ENCODE measurements at places on chromosomes 6 and 20.

DNA sequence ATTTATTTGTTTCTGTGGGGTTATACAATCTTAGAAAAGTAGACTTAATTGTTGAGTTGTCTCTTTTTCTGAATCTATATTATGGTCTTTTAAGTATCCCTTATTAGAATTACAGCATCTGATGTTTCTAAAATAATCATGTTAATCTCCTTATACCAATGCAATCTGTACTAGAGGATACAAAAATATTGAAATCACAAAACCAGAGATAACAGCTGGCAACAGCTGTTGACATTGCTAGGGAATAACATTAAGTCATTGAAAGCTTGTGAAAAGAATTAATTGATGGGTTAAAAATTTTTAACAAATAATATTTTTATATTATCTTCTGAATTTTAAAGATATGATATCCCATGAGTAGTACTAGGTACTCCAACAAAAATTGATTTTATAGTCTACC lies 162.6 kb downstream of the COL19A1 start:
- DNase-seq: no peak

DNA sequence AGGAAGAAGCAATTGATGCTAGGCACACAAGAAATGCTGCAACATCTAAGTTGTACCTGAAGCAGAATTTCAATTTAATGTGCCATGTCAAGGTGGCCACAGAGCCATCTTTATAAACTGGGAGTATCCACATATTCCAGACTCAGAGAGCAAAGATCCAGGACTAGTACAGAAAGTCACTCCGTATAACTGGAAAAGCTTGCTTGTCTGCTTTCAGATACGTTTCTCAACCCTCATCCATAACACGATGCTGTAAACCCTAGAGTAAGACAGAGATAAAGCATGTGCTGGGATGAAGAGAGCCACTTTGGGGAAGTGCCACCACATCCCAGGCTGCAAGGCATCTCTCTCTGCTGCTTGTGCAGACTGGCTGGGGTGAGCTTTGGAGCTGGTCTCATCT lies 134.7 kb downstream of the PACRG start:
- no peak for DNase-seq

- no peak for DNase-seq
These were observed 52.2 kb downstream of the MARCKS start for GRCh38 chr6:113909224-113909856.

DNA sequence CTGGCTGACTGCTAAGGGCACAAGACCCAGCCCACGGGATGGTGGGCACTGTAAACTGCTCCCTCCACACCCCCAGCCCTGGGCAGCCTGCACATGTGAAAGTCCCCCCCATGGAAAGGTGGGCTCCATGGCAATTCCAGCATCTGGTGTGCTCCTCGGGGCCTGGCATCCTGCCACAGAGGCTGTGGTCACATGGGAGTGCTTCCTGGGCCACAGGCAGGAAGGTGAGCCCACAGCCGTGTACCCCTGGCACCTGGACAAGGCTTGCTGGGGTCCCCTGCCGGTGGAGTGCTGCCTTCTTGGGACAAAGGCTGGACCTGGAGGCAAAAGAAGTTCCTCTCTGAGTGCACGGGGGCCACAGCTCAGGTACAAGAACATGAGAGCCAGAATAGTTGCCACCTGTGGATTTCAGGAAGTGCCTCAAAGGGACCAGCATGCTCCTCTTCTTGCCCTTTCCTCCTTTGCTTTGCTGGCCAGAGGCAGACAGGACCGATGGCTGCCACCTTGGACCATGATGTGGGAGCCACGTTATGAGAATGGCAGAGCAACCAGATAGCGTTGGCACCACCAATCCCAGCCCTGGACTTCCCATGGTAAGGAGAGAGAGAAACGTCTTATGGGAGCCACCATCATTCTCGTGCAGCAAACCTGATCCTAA lies 120.2 kb upstream of the MLN start:
- no peak for DNase-seq

GRCh38 chr6:27863962-27864905 lies 48.0 kb downstream of the OR2B2 start:
- no peak for DNase-seq

DNA sequence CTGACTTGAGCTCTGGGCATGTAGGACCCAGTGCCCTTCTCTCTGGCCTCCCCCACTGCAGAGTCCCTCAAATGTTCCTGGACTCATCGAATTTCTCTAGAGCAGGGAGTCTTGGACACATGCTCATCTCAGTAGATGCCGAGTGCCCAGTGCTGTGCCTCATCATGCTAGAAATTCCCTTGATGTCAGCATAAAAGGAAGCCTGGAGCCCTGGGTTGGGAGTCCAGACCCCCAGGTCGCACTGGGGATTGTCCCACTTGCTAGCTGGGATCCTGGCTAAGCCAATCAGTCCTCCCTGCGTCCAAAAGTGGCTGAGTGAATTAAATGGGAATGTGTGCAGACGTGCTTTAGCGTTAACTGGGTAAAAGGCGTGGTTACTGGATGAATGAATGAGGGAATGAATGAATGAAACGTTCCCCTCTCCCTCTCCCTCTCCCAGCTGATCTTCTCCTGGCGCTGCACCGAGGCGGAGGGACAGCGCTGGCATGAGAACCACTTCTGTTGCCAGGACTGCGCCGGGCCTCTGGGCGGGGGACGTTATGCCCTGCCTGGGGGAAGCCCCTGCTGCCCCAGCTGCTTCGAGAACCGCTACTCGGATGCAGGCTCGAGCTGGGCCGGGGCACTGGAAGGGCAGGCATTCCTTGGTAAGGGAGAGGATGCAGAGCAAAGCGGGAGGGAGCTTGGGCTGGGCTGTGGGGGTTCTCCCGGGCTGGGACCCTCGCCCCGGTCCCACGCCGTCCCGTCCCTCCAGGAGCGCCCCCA lies 1.6 kb upstream of the TOMM6 start:
- DNase-seq: no peak

- no peak for DNase-seq
These were observed 333.6 kb downstream of the BTBD9 start for GRCh38 chr6:38305995-38306681.

DNA sequence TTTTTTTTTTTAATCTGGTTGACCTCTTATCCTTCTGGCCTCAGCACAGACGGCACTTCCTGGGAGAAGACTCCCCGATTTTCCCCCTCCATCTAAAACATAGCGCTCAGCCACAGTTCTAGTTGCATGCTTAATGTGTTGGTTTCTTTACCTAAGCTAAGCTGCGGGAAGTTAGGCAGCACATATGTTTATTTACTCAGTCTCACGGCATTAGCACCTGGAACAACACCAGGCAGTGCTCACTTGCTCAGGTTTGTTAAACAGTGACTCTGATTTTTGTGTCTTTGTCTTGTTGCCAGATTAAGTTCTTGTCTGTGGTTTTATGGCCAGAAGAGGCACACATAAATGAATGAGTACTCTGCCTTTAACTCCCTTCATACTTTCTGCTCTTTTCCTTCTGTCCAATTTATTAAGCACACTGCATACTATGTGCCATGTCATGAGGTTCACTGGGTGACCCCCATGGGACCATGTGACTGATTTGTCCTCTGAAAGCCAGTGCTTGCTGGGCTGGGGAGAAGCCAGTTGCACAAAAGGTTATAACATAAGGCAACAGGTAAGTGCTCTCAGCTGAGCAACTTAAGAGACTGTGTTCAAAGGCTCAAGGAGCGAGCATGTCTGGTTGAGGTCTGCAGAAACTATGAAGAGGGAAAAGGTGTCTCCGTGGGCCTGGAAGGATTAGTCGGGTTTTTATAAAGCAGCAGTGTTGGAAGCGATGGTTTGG lies 93.6 kb downstream of the RPP40 start:
- DNase-seq: no peak

- no peak for DNase-seq
These were observed 230.2 kb upstream of the RIMS1 start for GRCh38 chr6:71656121-71656520.

- no peak for DNase-seq
These were observed 185.9 kb upstream of the SULF2 start for GRCh38 chr20:47971058-47971791.

- DNase-seq: no peak
These were observed 8.7 kb downstream of the ENPP3 start for GRCh38 chr6:131645846-131646245.

DNA sequence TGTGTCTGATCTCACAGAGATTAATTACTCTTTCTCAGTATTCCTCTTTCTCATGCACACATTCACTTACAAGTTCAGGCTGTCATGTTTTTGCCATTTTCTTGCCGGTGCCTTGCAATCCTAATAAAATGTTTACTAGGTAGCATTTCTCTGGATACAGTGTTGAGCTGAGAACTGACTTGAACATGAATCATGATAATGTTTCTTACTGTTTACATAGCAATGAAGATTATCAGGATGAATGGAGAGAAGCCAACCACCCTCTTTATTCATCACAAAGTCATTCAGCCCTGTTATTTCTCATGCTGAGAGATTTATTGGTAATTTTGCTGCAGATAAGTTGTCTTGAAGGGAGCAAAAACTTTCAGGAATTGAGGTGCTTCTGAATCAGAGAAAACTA lies 185.5 kb upstream of the ECI2 start:
- DNase-seq: no peak

GRCh38 chr20:24304291-24304690 lies 165.1 kb upstream of the SYNDIG1 start:
- DNase-seq: no peak

DNA sequence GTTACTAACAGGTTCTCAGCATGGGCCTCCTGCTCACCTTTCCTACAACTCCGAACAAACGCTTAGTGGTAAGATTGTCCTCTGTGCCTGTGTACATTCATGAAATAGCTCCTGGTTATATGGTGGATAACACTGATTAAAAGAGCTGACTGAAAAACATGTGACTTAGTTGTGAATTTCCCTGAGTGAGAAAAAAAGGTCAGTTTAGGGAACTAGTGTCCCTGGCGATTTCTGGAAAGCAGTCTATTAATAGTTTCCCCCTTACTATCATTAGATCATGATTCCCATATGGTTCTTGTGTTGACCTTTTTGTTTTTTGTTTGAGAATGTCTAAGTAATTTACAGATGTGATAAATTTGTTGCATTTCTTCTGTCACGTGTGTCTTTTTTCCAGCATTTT lies 15.6 kb downstream of the SNRPC start:
- no peak for DNase-seq

DNA sequence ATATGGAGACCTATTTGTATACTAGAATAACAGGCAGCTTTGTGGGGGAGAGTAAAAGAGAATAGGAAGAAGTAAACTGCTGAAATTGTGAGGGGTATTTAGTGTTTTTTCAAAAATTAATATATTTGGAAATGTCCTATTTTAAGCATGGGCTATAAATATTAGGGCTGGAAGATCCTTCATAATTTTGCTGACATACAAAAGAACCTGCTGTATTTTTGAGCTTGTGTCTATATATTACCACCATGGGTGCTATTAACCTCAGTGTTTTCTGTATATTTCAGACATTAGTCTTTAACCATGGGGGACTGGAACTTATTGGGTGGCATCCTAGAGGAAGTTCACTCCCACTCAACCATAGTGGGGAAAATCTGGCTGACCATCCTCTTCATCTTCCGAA lies at the start of gene GJA10:
TSS of gene GJA10 (plus strand) at position 301 of the 400 bp plus-strand sequence. CDS start at position 301, 0 bp downstream.
- DNase-seq: no peak

- peak; percentile 80 for DNase-seq
These were observed 278.4 kb downstream of the LRFN2 start for GRCh38 chr6:40308533-40309306.

DNA sequence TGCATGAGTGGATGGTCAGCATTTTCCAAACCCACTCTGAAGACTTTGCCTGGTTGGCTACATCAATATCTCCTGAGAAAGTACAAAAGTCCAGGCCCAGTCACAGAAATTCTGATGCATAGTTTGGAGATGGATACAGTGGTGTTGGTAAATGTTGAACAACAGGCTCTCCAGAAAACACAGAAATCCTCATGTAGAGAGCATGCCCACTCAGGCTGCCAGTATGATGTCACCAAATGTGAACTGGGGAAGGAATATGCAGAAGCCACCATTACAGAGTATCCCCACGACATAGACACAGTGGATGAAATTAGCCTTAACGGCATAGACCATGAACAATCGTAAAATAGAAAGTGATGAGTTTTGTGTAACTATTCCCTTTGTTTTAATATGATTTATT lies 97.1 kb upstream of the NXT1 start:
- DNase-seq: no peak

DNA sequence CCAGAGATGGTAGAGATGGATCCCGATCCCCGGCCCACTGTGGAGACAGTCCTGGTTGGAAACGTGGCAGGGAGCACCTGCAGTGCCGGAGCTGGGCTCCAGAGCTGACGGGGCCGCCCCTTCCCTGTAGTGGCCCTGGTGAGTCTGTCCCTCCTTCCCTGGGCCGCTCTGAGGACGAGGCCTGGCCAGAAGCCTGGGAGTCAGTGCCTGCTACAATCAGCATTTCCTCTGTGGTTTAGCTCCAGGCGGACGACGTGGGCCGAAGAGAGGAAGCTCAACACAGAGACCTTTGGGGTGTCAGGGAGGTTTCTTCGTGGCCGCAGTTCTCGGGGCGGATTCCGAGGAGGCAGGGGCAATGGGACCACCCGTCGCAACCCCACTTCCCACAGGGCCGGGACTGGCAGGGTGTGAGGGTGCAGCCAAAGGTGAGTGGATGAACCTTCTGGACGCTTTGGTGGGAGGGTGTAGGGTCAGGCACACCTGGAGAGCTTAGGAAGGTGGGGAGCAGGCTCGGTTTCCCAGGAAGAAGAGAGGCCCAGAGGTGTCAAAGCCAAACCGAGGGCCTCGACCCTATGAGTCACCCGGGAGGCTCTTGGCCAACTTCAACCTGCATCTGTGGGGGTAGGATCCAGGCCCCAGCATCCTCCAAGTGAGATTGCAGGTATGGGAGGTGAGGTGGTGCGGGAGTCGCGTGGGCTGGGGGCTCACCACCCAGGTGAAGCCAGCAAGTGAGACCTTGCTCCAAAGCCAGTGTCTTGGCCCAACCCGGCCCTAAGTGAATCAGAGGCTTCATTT lies 9.9 kb downstream of the PSMA7 start:
- no peak for DNase-seq

DNA sequence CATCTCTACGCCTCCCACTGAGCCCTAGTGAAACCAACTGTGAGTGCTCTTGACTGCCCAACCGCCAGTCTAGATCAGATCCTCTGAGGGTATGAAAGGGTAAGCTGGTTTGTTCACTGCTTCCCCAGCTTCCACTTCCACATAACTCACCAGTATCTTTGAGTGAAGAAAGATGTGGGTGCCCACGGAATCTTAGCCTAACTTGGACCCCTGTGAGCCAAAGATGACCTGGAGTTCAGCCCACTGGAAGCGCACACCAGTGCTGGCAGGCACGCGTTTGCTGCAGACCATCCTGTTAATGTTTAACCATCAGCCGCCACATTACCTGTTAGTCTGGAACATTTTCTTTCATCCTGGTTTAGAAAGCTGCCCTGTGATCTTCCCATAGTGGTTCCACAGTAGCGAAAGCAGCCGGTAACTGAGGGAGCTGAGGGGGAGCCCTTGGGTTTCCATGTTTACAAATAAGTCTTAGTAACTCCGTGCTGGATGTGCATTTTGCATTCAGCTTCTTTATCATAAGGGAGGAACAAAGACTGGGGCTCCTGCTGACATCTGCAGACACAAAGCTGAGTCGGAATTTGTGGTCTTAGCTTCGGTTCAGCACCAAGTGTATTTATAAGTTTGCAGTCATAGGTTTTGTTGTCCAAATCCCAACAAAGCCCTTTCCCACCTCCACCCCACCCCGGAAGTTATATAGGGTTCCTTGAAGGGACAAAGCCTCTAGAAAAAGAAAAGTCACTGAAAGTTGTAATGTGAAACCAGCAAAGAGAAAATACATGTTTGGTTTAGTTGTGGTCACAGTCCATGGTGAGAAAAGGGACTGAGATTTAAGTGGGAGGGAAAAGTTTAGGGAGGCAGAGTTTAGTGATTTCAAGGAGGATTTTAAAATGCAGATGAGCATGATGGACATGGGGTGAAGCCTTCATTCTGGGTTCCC lies 71.0 kb downstream of the SSR1 start:
- no peak for DNase-seq

- DNase-seq: no peak
These were observed 44.6 kb upstream of the CD93 start for GRCh38 chr20:23130622-23131140.

Data from sciatic nerve (tissue), 2 donors.